EL (cell line): ENCODE measurements at places on chromosomes 2 and 18.

DNA sequence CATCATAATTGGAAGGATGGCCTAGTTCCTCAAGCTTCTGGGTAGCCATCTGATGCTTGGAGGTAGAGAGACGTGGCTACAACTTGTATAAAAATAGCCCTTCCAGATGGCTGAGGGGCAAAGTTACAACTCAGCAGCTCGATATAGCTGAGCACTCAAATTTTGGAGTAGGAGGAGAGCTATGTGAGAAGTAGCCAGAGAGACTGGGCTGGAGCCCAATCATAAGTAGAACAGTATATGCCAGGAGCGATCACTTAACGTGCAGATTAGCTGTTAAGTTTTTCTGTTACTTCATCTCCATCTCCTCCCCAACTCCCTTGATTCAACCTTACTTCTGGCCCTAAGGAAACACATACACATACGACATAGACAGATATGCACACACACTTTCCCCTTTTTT, 28.8 kb downstream of the CNRIP1 start:
- no peak for DNase-seq

- DNase-seq: no peak
These were observed 33.0 kb upstream of the BOD1L2 start for GRCh38 chr18:57113799-57114420.

DNA sequence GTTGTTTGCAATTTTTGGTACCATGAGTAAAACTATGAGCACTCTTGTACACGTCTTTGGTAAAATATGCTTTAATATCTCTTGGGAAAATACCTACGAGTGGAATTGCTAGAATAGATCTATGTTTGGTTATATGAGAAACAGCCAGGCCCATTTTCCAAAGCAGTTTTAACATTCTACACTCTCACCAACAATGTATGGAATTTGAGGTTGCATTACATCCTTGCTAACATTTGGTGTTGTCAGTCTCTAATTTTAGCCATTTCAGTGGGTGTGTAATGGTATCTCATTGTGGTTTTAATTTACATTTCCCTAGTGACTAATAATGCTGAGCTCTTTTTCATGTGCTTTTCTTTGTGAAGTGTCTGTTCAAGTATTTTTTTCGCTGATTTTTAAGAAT, 118.9 kb upstream of the TCF4 start:
- peak; percentile 87 for DNase-seq

DNA sequence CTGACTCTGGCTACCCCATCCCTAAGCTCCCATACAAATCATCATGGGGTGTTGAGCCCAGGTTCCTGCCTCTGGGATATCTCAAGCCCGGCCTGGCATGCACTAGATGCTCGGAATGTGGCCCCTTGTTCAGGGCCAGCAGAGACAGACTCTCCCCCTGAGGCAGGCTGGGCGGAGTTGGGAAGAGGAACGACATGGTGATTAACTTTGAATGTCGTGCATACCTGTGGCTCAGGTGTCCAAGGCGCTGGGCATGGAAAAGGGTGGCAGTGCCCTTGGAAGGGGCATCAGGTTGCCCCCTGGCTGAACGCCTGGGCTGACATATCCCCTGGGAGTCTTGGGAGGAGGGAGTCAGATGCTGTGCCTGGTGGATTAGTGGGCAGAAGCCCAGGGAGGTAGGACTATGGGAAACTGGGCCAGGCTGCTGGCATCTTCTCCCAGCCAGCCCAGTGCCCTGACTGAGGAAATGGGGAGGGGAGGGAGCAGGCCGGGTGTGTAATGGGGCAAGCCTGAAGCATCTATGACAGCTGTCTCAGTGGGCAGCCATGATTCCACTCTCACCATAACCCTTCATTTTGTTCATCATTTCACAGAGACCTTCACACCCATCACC, 57.8 kb upstream of the OTOF start:
- no peak for DNase-seq

- DNase-seq: no peak
These were observed 20.8 kb upstream of the ADAM23 start for GRCh38 chr2:206422493-206422892.

- DNase-seq: no peak
These were observed 54.9 kb downstream of the MGAT5 start for GRCh38 chr2:134308474-134309385.

GRCh38 chr2:48527226-48527885, 2.6 kb upstream of the STON1 start:
- DNase-seq: peak; percentile 18

GRCh38 chr2:237944302-237944701, 22.5 kb upstream of the UBE2F start:
- DNase-seq: no peak

DNA sequence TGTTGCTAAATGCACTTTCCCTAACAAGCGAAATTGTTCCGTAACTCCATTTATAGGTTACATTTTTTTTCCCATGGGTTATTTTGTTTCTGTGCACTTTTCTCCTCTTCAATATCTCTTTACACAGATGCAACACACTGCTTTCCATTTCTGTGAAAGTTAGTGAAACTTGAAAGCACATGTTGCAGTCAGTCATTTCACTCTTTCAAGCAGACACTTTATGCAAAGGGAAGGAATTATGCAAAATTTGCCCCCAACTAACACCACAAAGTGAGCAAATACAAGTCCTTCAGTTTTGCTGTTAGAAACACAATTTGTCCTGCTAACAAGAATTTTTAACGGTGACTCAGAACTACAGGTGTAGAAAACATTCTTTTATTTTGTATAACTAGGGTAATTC, 124.8 kb downstream of the PTH2R start:
- DNase-seq: no peak

- DNase-seq: no peak
These were observed 158.9 kb downstream of the MSH2 start for GRCh38 chr2:47561906-47562305.

- DNase-seq: no peak
These were observed 607.3 kb downstream of the ERBB4 start for GRCh38 chr2:211931314-211931713.

- DNase-seq: no peak
These were observed 109.0 kb upstream of the RGPD4 start for GRCh38 chr2:107717661-107718060.

- DNase-seq: peak; percentile 95
These were observed 153.7 kb downstream of the TGIF1 start for GRCh38 chr18:3603421-3604234.

DNA sequence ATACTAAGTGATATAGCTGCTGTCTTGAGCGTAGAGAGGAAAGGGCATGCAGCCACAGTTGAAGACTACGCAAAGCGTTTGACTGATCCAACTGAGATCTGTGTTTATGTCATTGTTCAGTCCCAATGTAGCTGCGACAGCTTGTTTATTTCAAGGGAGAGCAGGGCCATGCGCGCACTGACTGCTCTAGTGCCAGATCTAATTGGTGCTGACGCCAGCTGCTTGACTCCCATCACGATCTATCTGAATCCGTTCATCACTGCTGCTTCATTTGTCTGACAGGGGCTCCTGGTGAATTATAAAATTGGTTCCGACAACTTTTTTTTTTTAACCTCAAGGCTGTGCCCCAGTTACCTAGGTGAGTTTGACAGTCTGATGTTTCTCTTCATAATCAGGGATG, 75.7 kb downstream of the CHST9 start:
- DNase-seq: no peak

- DNase-seq: peak; percentile 93
These were observed 182.3 kb upstream of the PGAP1 start for GRCh38 chr2:197108758-197109157.

GRCh38 chr2:85584857-85585780, 888 bp downstream of the VAMP5 start:
- peak; percentile 82 for DNase-seq

GRCh38 chr2:147688242-147688641, 156.6 kb upstream of the ACVR2A start:
- DNase-seq: no peak

- no peak for DNase-seq
These were observed 344.0 kb upstream of the DDX18 start for GRCh38 chr2:117470311-117471095.

DNA sequence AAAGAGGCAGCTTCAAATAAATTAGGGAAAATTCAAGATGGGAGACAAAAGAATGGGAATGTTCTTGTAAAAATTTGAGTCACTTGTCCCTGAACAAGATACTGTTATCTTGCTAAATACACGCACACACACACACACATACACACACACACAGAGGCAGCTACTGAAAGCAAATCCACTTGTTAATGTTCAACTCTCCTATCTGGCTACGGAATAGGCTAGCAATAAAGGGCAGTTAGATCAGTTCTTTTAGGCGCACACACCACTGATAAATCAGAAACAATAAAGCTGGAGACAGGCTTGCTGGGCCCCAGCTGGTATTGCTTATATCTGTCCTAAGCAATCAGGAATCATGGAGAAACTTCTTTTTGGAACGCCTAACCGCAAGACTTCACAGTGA, 461.6 kb downstream of the BCL11A start:
- DNase-seq: no peak

DNA sequence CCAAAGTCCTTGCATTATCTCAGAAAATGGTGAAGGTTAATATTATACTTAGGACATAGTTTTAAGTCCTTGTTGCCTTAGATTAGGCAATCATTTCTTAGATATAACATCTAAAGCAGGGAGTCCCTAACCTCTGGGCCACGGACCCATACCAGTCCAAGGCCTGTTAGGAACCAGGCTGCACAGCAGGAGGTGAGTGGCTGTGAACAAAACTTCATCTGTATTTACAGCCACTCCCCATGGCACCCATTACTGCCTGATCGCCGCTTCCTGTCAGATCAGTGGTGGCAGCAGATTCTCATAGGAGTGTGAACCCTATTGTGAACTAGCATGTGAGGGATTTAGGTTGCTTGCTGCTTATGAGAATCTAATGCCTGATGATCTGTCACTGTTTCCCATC, 86.5 kb upstream of the MYO3B start:
- DNase-seq: no peak

DNA sequence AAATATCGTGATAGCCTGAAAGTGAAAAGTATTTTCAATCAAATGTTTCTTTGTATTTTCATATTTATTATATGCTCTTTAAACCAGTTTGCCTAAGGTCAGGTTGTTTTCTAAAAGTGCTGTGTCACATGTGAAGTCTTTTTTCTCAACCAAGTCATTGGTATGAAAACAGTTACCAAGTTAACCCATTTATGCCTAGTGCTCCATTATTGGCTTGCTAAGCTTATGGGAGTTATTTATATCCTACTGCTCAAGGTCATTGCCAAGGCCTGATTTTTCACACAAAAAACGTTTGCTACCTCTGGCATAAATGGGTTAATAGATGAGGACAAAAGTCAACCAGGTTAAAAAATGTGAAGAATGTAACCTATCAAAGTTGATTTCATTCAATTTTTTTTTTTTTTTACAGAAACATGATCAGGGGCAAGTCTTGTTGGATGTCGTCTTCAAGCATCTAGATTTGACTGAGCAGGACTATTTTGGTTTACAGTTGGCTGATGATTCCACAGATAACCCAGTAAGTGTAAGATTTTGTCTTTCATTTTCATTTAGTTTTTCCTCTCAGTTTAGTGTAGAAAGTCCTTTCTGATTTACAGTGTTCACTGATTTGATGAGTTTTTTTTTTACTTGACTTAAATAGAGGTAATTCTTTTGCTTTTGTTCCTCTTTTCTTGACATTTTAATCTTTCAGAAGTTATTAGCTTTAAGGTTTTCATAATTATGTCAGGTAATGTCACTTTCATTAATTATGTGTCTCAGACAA, 102.6 kb downstream of the PTPN4 start:
- no peak for DNase-seq

DNA sequence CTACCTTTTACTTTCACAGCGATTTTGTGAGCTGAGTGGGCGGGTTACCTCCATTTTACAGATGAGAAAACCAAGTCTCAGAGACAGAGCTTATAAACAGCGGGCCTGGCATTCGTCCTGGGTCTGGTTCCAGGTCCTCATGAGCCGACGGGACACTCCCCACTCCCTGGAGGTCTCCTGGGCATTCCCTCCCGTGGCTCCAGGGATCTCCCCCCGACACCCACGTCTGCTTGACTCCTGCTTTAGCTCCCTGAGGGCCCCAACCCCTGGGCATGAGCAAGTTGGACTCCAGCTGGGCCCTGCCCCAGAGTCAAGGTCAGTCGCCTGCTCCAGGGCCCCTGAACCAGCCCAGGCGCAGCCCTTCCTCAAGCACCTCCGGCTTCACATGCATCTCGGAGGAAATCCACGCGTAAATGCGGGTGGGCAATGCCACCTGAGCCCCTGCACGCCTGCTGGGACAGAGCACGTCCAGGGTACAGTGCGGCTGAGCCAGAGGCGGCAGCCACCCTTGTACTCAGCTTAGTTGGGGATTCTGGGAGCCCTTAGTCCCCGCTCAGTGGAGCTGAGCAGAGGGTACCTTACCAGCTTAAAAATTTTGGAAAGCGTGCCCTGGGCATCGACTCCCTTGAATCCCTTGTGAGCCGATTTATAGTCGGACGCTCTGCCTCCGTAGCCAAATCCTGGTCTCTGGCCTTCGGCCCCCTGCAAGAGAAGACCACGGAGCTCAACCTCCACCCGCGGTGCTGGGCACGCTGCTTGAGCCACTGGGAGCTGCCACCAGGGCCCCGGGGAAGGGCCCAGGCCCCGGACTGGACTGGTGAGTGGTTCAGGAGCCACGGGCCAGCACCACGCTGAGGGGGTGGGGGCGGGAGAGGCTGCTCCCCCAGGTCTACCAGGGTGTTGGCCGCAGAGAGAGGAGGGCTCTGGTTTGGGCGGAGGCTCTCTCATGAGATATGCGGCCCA, 148.1 kb downstream of the MBP start:
- DNase-seq: no peak

- peak; percentile 48 for DNase-seq
These were observed 53.6 kb downstream of the STRN start for GRCh38 chr2:36912695-36913094.

GRCh38 chr2:27754138-27754588, 17.4 kb upstream of the MRPL33 start:
- peak; percentile 81 for DNase-seq

DNA sequence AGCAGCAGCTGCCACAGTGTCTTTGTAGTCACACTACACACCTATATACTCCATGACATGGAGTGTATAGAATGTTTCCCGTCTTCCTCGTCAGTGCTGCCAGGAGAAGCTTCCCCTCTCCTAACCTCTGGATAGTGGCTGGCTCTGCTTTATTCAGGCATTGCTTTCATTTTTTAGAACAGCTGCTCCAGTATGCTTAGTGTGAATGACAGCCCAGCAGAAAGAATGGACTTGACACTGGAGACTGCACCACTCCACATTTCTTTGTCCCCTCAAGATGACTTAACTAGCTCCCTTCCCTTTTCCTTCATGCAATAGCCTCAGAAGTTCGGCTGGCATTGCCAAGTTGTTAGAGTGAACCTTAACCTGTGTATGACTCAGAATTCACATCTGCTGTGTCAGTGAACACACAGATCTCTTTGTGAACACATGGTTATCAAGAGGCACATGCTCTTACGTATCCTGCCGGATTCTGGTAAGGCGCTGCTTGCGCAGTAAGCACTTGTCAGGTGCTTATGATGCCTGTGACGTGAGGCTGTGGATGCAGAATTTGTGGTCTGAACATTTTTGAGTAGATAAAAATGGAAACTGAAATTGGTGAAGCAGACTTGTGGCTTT, 73.9 kb downstream of the NEDD4L start:
- peak; percentile 73 for DNase-seq
